ENCODE measurements at places on chromosomes 7 and 10. TPM values are rescaled to one million over a fixed set of nuclear protein-coding genes. Genes with fewer than 3 reads are reported as not detected.

CAV2 gene
- total RNA-seq, result 156 TPM

DNA sequence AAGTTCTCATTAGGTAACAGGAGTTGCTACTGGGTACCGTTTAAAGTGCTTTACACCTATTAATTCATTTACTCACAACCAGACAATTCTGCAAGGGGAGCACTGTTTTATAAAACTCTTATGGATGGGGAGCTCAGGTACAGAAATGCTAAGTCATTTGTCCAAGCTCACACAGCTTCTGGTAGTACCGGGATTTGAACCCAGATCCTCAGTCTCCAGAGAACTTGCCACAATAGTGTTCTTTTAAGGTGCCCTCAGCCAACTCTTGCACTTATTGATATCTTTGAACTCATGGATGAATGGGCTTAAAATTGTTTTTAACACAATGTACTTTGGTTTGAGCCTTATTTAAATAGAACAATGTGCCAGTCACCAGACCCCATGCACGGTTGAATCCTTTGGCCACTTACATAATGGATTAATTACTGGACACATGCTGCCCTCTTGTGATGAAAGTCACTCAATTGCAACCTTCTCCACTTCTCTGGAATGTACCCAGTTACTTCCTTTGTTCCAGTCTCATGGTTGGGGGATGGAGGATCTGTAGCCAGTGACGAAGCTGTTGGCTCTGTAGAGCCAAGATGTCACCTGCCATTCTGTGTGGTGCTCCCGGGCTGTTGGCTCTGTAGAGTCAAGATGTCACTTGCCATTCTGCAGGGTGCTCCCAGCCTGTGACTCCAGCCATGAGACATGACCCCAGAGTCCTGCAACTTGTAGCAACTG is 65.6 kb downstream of the NOD1 start:
- no peak for DNase-seq

- no peak for DNase-seq
These were observed 413.5 kb downstream of the NRG3 start for GRCh38 chr10:82288461-82288881.

- no peak for DNase-seq
These were observed 63.4 kb upstream of the DDC start for GRCh38 chr7:50628434-50629084.

DNA sequence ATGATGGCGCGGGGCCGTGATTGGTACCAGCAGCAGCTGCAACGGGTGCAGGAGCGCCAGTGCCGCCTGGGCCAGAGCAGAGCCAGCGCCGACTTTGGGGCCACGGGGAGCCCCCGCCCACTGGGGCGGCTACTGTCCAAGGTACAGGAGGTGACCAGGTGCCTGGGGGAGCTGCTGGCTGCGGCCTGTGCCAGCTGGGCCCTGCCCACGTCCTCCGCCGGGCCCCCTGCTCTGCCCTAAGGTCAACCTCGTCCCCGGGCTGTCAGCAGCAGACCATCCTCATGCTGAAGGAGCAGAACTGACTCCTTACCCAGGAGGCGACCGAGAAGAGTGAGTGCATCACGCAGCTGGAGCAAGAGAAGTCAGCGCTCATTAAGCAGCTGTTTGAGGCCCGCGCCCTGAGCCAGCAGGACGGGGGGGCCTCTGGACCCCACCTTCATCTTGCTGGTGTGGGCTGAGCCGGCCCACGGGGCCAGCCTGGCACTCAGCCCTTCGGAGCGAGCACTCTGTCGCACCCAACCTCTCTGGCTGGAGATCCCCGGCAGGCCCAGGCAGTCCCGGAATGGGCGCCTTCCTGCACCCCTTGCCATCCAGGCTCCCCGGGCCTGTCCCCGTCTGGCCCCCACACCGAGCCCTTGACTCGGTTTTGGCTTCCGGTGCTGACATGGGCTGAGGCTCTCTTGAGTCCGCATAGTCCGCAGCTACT is 24.6 kb upstream of the ZNF716 start:
- DNase-seq, result no peak

Data from omental fat pad (tissue), 4 donors.